Calu3 (cell line): ENCODE measurements at places on chromosomes 4 and X. TPM values are rescaled to one million over a fixed set of nuclear protein-coding genes. Genes with fewer than 3 reads are reported as not detected.

DNA sequence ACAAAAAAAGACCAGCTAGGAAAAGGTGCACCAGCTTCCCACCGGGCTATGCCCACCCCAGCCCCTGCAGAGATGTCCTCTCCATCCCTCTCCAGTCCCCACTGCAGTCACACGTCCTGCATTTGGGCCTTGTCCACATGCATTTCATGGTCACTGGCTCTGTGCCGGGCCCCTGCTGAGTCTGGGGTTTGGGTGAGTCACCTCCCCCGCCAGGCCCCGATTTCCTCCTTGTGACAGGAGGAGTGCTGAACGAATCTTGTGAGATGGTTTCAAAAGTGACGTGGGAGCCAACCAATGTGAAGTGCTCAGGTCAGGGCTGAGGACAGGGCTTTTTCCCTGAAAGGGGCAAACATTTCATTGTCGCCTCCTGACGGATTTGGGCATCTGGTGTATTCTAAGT, 7.1 kb downstream of the CPZ start:
- peak; percentile 62 for DNase-seq

- peak; percentile 68 for DNase-seq
Measured at GRCh38 chr4:184825896-184826690, at the start of gene ACSL1. ACSL1 (minus strand) TSS chr4:184825968; CDS start chr4:184803514, 22,454 bp downstream.

DNA sequence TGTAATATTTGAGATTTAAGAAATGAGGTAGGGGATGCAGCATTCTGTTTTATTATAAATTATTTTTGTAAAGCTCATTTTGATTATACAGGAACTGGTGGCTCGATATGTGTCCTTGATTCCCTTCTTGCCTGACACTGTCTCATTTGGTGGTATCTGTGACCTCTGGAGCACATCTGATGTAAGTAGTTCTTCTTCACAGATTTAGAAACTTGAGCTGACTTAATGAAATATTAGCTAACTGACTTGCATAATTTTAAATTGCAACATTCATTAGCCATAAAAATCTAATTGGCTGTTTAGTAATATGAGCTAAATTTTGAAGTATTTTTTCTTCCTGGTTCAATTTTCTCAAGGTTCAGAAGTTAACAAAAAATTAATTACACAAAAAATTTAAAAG, 69.1 kb downstream of the FBXL5 start:
- DNase-seq = no peak

- DNase-seq = no peak
Measured at GRCh38 chr4:5747738-5748375, 36.9 kb downstream of the EVC start.

GRCh38 chrX:120356084-120356483, 5.8 kb upstream of the ATP1B4 start:
- DNase-seq = no peak

- no peak for DNase-seq
Measured at GRCh38 chr4:123096038-123096437, 173.6 kb upstream of the NUDT6 start.

DNA sequence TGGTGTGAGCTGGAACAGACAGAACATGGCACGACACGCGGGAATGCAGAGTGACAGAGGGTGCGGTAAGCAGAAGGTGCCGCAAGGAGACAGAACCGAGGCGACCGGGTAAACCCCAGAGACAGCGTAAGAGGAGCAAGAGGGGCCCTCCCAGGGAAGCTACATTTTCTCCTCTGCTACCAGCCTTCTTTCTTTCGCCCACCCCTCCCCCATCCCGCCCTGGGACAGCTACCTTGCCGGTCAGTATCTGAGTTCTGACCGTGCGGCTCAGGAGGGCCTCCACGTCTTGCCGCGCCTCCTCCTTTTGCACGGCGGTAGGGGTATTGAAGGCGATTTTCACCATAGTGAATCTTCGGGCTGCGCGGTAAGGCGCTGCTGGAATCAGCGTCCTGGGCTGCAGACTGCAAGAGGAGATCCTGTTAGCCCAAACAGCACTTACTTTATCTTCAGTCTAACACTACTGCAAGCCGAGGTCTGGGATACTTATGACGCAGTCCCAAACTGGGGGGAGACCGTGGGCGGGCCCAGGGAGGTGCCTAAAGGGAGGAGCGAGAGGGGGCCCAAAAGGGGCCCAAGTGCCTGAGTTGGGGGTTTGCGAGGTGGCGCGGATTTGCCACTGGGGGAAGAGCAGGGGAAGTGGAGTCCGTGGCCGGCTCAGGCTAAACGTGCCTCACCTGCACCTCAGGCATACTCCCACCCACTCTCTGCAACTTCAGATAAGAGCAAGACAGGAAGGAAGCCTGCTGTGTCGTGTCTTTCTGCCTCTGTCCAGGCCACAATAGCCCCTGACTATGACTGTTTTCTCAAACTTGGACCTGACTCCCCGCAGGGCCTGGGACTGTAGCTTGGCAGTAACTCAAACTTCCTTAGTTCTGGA, at the start of gene ITM2A:
ITM2A (minus strand) TSS at position 462 of the 877 bp plus-strand sequence; CDS start at position 343, 119 bp downstream.
- peak; percentile 18 for DNase-seq

DNA sequence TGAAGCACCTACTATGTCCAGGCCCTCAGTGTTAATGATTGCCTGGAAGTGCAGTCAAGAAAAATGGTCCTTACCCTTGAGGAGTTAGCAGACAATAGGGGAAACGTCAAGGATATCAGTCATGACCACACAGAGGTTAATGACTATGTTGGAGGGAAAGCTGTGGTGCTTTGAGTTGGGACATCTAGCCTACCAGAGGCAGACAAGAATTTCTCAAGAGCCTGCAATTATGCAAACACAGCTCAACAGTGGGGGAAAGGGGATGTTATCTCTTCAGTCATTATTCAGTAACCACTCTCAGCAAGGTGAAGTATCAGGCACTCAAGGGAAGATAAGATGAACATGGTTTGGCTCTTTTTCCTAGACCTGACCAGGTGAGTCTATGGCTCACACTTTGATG, 7.0 kb upstream of the FGFBP1 start:
- no peak for DNase-seq

- DNase-seq = no peak
Measured at GRCh38 chr4:161197474-161197873, 966.3 kb downstream of the FSTL5 start.

DNA sequence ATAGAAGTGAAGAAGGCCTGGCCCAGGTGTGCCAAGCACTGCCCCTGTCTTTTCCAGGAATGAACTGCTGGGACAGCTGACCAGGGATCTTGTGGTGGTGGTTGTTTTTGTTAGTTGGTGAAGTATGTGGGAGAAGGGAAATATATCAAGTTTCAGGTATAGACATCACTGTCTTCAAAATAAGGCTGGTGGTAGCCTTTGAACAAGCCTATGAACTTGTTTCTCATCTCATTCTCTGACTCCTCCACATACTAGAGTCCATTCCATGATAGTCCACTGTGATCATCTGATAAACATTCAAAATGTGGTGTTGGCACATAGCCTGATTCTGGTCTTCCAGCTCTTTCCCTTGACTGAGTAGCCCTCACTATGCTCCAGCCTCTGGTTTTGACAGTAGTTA, 303.7 kb downstream of the CAMK2D start:
- no peak for DNase-seq

DNA sequence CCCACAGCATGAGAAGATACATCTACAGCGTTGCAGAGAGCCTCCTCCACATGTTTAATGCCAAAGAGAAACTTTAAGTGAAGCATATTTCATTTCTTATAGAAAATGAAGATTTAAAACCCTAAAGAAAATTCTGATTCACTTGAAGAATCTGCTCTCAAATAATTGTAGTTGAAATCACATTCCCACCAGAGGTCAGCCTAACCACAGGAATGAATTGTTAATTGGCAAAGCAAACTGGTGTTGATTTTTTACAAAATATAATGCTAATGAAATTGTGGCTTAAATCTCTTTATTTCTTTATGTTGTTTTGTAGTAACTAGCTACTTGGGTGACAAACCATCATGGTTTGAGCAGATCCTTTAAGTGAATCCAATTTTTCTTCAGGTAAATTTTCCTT, 31.1 kb upstream of the WDR17 start:
- DNase-seq = peak; percentile 35

DNA sequence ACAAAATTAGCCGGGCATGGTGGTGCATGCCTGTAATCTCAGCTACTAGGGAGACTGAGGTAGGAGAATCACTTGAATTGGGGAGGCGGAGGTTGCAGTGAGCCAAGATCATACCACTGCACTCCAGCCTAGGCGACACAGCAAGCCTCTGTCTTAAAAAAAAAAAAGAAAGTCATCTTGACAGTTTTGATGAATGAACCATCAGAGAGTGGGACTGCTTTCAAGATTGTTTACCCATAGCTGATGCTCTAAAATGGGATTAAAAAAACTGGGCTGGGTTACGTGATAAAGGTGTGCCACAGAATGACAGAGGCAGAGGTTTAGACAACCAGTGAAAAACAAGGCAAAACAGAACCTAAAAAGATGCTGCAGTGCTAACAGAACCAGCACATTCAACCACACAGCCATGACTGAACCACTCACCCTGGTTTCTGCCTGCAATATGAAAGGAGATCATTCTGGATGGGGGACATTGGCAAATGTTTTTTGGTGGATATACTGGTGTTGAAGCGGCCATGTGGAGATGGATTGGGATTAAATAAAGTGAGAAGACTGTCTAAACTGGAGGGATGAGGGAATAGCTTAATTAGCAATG, 22.2 kb downstream of the GPAT3 start:
- no peak for DNase-seq

The BLTP1 gene
- 27.3 and 27.4 TPM in 2 replicates for total RNA-seq

The CXXC4 gene
- 0.66 and 1.3 TPM in 2 replicates for total RNA-seq

The ZMYM3 gene
- total RNA-seq = 42.9 and 45.7 TPM in 2 replicates

The RAB41 gene
- total RNA-seq = not detected in 2 replicates
